NCI-H2081 treated with DMSO at 0.1 percent for 48 hours (cell line): ENCODE measurements at places on chromosomes 2 and 18.

- no peak for DNase-seq
These were observed 19.7 kb upstream of the SFXN5 start for GRCh38 chr2:73091164-73091563.

GRCh38 chr2:60552078-60552850 is 1.2 kb downstream of the BCL11A start:
- DNase-seq, result no peak

DNA sequence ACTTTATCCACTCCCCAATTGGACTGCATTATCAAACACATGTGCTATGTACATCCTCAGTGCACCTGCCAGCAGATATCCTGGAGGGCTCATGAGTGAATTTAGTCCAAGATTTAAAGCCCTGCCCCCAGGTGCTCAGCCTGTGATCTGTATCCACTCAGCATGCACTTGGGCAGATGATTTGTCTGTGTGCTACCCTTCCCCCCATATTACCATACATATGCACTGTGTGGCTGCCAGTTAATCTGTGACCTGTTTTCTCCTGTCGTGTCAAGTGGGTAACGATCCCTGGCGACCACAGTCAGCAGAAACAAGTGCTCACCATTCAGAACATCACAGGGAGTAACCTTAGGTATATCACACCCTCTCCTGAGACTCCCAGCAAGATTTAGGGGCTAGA is 10.2 kb downstream of the NAGK start:
- DNase-seq, result no peak

DNA sequence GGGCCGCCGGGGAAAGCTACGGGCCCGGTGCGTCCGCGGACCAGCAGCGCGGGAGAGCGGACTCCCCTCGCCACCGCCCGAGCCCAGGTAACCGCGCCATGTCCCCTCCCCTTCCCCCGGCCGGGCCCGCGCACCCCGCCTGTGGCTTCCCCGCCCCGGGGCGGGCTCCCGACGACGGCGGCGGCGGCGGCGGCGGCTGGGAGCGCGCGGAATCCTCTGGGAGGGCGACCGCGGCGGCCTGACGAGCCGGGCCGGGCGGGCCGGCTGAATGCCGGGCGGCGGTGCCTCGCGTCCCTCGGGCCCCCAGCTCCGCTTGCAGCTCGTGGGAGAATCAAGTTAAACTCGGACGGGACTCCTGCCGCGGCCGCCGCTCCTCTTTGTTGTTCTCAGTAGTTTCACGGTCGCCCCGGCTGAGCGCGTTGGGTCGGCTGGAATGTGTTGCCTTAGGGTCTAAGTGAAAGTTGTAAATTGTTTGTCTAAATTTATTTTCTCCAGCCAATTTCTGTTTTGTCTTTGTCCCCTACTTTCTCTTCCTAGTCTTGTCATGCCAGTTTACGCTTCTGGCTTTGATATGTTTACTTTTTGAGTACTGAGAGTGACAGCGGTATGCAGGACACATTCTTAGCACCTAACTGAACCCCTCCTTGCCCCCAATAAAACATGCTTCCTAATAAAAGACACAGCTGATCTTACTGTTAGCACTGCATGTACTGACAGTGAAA is 685 bp downstream of the SMAD4 start:
- no peak for DNase-seq

DNA sequence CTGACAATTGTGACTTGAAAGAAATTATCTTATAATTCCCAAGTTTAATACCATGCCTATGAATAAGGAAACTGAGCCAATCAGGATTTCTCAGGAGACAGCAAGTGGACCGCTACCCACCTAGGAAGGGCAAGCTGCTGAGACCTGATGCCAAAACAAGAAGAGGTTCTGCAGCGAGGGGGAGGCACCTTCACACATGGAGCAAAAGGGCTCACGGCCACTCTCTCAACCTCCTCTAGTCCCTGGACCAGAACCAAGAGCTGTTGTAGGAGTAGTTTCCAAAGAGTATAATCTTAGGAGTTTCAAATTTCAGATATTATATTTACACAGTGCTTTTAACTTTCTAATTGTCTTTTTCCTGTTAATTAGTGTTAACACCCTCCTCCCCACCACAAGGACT is 154.7 kb upstream of the ETAA1 start:
- DNase-seq, result no peak

DNA sequence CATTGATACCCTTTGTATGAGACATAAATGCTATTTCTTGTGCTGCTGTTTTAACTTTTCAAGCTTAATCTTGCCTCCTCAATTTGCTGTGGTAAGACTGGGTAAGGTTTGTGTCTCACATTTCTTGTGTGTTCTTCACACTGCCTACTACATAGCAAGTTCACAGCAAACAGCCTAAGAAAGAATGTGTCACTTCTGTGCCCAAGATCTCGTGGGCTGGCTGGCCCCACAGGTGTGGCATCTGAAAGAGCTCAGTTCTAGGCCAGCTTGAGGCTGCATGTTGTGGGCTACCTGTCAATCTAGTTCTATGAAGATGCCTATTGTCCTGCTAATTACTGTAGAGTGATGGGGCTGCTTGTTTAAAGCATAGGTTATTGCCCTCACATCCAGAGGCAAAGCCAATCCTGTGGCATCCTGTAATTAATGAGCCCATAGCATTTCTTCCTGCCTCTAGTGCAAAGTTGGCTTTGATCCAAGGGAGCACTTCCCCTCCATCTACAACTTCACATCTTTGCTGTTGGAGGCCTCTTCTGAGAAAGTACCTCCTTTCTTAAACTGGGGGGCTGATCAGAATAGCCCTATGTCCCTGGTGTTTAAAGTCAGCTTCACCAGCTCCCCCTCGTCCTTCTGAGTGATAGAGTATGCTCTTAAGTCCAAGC is 40.9 kb upstream of the ASPRV1 start:
- no peak for DNase-seq

GRCh38 chr2:105144152-105144940 is 97.2 kb upstream of the GPR45 start:
- DNase-seq, result no peak

- DNase-seq, result no peak
These were observed 45.6 kb downstream of the ARL4C start for GRCh38 chr2:234451242-234451641.

DNA sequence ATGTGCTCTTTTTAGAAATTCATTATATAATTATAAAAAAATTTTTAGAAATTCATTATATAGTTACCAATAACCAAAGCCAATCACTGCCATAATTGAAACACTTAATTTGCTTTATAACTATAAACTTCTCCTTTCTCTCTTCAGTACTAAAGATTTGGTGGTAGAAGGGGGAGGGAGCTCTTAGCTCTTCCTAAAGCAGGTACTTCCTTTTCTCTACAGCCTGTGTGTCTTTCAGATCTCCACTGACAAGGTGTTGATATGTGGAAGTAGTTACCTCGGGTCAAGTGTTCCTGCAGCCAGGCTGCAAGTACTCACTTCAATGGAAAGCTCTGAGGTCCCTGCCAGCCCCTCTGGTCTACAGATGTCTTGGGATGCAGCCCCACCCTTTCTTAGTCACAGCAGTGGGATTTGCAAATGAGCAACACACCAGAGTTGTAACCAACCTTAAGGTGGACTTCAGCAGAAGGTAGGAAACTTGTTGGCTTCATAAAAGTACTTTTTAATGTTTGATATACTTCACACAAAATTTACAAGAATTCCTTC is 690.0 kb downstream of the ARHGAP15 start:
- DNase-seq, result no peak

- DNase-seq, result no peak
These were observed 484.5 kb upstream of the ZNF804A start for GRCh38 chr2:184113696-184114403.

DNA sequence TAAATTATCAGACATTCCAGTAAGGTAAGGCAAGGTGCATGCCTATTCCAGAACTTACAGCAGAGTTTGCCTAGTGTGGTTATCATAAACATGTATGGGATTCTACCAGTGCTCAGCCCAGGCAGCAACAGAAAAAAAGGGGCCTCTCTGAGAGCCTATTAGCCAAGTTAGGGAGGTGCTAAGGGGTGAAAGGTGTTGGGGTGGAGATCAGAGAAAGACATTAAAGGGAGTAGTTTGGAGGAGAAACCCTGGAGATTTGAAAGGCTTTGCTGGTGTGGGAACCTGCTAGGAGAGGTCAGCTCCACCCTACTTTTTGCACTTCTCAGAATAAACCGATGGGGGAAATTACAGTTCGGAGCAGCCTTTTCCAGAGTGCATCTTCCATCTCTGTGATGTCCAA is 2.9 kb downstream of the ARPC2 start:
- DNase-seq, result no peak
